ENCODE measurements at places on chromosomes 5 and 9. TPM values are rescaled to one million over a fixed set of nuclear protein-coding genes. Genes with fewer than 3 reads are reported as not detected.
A peak's percentile ranks its signal among the peaks of the same experiment; 100 is the strongest.

DNA sequence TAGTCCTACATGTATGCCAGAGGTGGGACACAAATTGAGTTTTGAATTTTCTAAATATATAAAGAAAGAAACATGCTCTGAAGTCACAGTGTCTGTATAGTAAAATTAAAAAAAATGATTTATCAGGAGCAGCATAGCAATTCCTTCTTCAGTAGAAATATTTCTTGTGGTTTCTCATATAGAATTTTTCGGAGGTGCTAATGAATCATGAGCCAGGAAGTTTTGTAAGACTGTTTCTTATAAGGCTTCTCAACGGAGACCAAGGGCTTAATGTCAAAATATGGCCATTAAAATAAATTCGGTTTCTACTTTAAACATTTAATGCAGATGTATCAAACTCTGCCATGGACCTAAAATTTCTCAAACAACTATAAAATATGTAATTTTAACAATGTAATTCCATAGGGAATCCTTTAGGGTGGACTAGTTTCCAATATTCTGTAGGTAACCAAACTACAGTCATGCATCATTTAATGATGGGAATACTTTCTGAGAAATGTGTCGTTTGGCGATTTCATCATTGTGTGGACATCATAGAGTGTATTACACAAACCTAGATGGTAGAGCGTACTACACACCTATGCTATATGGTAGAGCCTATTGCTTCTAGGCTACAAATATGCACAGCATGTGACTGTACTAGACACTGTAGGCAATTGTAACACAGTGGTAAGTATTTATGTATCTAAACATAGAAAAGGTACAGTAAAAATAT is 66.3 kb downstream of the ANKRD55 start:
- no peak for DNase-seq

- DNase-seq = peak; percentile 47
These were observed 2.9 kb upstream of the PAX5 start for GRCh38 chr9:37036776-37037502.

GRCh38 chr5:137914758-137915157 is 25.5 kb downstream of the PKD2L2 start:
- DNase-seq = no peak

GRCh38 chr9:41229408-41230401 is 40.6 kb upstream of the ZNG1F start:
- no peak for DNase-seq

- DNase-seq = no peak
These were observed 42.9 kb downstream of the CDK5RAP2 start for GRCh38 chr9:120536949-120537640.

DNA sequence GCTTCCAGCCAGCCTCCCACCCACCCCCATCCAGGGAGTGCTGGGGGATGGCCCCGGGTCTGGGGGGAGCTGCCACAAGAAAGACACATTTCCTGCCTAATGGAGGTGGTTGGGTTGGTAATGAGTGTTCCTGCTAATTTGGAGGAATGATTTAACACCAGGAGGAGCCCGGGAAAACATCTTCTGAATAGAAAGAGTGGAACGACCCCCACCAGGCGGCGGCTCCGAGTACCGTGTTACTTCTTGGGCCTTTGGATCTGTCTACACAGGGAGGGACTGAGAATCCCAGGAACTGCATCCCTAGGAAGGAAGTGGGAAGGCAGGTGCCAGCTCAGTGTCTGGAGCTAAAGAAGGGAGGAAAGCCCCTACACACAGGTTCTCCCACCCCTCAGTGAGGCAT is 64.6 kb downstream of the TSPAN17 start:
- no peak for DNase-seq

DNA sequence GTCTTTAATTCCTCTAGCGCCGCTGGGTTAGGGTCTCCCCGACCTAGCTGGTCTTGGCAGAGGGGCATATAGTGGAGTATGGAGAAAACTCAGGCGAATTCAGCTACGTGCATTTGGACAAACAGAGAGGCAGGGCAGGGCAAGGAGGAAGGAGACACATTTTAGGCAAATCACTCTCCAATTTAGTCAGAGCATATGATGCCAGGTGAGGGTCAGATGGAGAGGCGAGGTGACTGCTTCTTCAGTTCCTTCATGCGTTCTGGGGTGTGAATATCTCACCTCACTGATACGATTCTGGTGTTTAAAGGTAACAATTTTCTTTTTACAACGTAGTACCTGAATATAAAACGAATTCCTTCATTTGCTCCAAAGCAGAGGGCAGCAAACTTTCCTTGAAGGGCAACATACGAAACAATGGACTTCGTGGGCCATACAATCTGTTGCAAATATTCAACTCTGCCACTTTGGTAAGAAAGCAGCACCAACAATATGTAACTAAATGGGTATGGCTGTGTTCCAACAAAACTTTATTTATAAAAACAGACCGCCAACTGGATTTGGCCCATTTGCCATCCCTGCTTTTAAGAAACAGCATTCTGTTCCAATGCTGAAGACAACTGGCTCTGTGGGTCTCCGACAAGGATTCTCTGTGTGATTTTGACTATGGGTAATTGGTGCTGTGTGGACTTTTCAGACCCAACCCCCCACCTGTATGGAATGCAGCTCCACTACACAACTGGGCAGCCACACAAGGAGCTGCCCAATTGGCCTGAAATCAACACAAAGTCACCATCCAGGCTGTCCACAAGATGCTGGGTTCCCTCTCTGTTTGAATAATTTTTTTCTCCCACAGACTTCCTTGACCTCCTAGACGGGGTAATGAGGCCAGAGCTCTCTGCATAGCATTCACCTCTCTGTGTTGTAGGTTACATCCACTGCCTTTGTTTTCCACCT is 53.8 kb downstream of the RAPGEF1 start:
- DNase-seq = no peak

Gene LMX1B
- not detected for total RNA-seq

Gene PCDHB12
- total RNA-seq = not detected

Gene ARHGEF28
- total RNA-seq = not detected

Gene FOXD4L3
- total RNA-seq = not detected

Gene ACTL7B
- total RNA-seq = not detected

Gene SPINK4
- not detected for total RNA-seq

Measured in activated naive CD8-positive, alpha-beta T cell treated with anti-CD3 and anti-CD28 coated beads for 36 hours (primary cell).